NCI-H1417 (cell line): ENCODE measurements at places on chromosomes 5 and 9.

DNA sequence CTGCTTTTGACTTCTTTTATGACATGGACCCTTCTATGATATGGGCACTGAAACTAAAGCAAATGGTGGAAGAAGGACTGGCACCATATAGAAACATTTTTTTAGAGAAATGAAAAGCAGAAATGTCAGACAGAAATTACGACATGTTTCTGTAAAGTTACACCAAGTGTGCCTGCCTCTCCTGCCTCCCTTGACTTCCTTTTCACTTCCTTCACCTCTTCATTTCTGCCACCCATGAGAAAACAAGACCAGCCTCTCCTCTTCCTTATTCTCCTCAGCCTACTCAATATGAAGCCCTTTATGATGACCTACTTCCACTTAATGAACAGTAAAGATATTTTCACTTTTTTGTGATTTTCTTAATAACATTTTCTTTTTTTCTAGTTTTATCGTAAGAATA lies 44.5 kb downstream of the ERCC6L2 start:
- no peak for DNase-seq

- no peak for DNase-seq
Measured at GRCh38 chr5:34923694-34924461, 5.5 kb upstream of the DNAJC21 start.

DNA sequence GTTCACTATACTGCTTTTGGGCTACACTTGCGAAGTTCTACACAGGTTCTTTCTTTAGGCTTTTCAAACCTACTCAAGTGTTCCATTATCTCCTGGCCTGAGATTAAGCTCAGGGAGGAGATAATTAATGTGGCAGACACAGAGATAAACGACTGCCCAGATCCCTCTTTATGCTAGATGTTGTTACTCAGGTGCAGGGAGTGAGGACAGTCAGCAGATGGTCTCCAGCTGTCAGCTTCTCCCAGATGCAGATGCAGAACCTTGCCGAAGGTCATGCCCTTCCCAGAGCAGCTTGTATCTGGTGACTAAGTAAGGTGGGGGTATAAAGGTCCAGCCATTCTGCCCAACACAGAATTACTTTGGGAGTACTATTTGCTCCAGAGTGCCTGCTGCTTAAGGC lies 166.2 kb downstream of the ZNF462 start:
- DNase-seq = no peak

DNA sequence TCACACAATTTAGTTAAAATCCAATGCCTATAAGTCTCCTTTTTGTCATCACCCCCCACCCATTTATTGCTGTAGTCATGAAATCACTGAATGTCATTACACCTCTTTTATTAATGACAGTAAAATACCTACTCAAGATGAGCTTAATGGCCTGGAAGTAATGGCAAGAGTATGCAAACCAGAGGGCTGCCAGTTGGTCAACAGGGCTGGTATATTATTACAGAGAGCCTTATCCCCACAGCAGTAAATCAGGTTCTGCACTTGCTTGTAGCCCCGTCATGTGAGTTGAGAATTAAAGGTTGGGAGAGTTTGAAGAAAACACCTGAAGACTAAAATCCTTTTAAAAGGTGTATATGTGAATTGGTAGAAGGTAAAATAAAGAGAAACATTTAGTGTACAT lies 372.4 kb downstream of the MAT2B start:
- peak; percentile 83 for DNase-seq

DNA sequence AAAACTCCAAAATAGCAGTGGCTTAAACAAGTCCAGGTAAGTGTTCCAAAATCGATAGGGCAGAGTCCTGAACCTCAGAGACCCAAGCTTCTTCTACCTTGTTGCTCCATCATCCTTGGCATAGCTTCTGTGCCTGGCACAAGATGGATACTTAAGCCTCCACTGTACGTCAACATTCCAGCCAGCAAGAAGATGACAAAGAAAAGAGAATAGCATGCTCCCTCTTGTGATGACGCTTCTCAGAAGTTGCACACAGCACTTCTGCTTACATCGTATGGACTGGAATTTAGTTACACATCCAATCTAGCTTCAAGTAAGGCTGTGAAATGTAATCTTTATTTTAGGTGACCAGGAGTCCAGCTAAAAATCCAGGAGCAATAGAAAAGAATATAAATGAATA lies 227.4 kb downstream of the ESM1 start:
- DNase-seq = no peak

GRCh38 chr9:96217294-96217707 lies 84.7 kb downstream of the HSD17B3 start:
- DNase-seq = no peak

DNA sequence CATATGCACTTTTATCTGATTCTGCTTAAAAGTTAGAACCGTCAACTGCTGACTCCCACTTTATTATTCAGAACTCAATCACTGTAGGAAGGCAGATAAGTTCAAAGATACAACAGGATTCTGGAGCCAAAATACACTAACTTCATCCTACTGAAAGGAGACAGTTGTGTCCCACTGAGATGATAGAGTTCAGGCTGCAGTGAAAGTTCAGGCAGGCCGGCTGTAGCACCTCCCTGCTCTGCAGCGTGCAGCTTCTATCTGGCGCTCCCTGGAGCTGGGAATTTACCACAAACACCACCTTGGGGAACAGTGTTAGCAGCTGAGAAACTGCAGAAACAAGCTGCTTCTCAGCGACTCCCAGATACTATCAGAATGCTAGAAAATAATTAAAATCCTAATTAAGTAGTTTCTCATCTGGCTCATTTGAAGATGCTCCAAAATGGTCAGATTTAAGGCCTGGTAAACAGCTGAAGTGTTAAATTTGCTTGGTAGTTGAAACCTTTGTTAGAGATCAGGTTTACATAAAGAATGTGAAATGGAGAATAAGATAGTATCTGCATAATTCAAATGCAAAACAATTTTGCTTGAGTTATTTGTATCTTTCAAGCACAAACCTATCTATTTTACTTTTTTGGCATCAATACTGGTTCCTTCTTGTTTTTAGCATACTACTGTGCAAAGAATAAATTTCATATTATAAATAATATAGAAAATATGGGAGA lies 52.3 kb upstream of the CNTLN start:
- DNase-seq = no peak

GRCh38 chr9:93012963-93013855 lies 45.3 kb upstream of the SUSD3 start:
- DNase-seq = no peak
